ENCODE measurements at places on chromosomes 11 and 22.
A peak's percentile ranks its signal among the peaks of the same experiment; 100 is the strongest.

GRCh38 chr22:24271386-24271854 lies 789 bp downstream of the SPECC1L start:
- no peak for DNase-seq

GRCh38 chr11:7690648-7691047 lies 15.6 kb downstream of the OVCH2 start:
- DNase-seq: no peak

DNA sequence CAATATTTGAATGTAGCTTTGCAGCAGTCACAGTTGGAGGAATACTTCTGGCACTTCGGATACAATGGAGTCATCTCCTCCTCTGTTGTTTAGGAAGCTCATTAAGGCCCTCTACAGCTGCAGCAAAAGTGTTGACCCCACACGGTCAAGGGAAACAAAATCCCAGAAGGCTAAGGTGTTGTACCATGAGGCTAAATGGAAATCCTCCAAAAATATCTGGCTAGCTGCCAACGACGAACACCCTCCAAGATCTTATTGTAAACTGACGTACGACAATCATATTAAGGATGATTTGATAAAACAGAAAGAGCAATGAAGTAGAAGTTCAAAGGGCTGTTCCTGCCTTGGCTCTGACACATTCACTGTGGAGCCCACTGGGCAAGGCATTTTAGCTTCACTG lies 4.0 kb downstream of the POGLUT3 start:
- no peak for DNase-seq

- DNase-seq: peak; percentile 83
Observed at GRCh38 chr22:41780746-41781505, 19.6 kb upstream of the CCDC134 start.
